Cortex of kidney (tissue), 1 donor: ENCODE measurements at places on chromosomes 1 and 21.

- no peak for DNase-seq
These were observed 5.6 kb downstream of the LCK start for GRCh38 chr1:32256473-32257226.

DNA sequence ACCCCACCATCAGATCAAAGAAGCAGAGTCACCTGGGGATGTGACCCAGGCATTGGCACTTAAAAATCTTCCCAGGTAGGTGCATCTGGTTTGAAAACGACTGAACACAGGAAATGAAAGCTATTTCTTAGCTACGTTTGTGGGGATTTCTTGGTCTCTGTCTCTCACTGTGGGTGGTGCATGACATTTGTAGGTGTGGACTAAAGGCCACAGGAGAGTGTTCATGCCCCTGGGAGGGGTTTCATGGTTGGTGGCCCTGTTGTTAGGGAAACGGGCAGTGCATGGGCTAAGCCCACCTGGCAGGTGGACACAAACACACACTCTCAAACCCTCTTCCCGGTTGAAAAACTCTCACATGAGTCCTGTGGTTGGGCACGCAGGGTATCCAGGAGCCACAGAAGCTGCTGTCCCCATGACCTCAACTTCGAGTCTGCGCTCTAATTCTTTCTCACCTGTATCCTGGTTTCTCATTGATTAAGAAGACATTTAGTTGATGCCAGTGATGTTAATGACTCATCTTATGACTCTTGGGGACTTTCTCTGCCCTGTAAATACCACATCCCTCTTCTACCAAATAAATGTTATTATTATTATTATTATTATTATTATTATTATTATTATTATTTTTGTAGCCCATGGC, 119.4 kb downstream of the MRPS6 start:
- no peak for DNase-seq

GRCh38 chr1:27127419-27127818, 27.5 kb downstream of the SLC9A1 start:
- no peak for DNase-seq

- DNase-seq, result no peak
These were observed 13.2 kb downstream of the HMGB4 start for GRCh38 chr1:33876970-33877650.

GRCh38 chr1:27513528-27513927, 23.6 kb upstream of the WASF2 start:
- DNase-seq, result no peak

- no peak for DNase-seq
These were observed 115.7 kb downstream of the MAP3K21 start for GRCh38 chr1:233443040-233443760.

GRCh38 chr1:180594723-180595122, 36.0 kb downstream of the OVAAL start:
- no peak for DNase-seq

DNA sequence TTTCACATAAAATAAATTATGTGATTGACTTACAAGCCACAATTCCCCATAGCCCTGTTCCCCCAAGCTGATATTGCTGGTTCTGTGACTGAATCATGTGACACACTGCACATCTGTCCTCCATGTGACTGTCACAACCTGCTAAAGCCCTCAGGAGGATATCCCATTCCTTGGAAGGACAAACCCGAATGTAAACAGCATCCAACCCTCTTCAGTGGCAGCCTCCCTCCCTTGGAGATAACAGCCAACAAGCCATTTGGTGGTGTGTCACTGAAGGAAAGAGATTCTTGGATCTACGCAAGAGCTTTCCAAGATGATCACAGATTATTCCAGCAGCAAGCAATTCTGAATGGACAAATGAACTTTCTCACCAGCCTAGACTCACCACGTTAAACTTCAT, 153.9 kb upstream of the TIAM1 start:
- DNase-seq, result no peak

DNA sequence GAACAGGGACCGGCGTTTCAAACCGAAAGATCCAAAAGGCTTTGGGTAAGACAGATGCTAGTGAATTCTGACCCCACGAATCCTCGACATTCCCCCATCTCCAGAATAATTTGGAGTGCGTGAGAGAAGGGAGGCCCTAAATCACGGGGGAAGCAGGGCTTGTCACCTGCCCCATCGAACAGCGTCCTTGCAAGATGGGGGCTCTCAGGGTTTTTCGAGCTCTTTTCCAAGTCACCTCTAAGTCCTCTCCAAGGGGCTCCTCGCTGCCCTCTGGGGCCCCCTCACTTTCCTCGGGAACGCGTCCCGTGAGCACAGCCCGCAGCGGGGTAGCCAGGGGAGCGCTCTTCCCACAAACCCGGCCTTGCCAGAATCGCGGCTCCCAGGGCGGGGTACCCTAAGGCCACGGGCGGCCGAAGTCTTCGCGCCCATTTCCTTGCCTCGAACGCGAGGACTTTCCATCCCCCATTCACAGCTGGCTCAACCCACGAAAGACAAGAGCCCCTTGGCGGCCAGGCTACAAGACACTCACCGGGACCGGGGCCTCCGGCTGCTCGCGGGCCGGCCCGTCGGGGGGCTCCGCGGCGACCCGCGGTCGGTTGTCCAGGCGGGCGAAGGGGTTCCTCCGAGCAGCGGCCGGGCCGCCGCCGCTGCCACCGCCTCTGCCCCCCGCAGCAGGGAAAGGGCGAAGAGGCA, 546 bp downstream of the DONSON start:
- no peak for DNase-seq

- DNase-seq, result no peak
These were observed 1162.0 kb upstream of the TMPRSS15 start for GRCh38 chr21:19565587-19565986.

DNA sequence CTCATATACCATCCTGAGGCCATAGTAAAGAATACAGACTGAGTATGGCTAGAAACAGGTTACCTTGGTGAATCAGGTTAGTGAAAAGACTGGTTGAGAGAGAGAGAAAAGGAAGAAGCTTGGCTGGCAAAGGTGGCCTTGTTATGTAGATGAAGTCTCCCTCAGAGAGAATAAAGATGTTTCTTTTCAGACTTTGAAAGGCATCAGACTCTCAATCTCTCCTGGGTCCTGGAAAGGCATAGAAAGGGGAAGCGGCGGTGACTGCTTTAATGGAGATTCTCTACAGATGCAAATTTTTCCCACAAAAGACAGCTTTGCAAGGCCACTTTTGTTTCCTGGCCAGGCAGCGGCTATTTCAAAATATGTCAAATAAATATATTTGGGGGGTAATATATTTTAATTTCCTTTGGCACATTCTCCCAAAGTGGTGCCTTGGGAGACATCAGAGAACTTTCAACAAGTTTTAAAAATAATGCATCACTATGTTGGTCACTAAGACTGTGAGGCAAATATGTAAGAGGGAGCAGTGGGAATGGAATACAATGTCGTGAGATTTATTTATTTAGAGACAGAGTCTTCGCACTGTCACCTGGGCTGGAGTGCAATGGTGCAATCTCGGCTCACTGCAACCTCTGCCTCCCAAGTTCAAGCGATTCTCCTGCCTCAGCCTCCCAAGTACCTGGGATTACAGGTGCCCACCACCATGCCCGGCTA, 46.1 kb downstream of the NPHS2 start:
- DNase-seq, result no peak

DNA sequence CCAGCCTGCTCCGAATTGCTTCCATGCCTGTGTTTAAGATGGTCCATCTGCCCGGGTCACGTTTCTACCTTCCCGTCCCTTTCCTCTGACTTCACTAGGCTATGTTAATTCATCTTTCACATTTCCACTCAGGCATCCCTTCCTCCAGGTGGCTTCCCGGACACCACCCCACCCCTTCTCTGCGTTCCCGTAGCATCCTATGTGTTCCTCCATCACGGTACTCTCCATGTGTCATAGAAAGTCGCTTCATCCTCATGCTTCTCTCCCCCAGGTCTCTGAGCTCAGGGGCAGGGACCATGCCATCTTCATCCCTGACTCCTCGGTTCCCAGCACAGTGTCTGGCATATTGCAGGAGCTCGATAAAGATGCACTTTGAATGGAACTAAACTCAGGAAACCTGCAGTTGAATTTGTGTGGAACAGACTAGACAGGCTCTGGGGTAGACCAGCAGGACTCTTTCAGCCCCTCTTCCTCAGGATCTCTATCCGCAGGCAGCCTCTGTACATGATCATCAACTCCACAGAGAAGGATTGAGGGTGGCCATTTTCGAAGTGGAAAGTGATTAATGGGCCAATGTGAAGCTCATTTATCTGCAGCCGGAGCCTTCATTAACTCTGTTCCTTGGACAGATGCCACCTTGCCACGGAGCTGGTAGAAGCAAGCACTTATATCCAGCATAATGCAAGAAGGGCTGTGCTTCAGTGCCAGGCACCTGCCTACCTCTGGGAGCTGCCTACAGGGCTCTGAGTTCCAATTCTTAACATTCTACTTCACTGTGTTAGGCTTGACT, 9.1 kb downstream of the C1orf226 start:
- no peak for DNase-seq

DNA sequence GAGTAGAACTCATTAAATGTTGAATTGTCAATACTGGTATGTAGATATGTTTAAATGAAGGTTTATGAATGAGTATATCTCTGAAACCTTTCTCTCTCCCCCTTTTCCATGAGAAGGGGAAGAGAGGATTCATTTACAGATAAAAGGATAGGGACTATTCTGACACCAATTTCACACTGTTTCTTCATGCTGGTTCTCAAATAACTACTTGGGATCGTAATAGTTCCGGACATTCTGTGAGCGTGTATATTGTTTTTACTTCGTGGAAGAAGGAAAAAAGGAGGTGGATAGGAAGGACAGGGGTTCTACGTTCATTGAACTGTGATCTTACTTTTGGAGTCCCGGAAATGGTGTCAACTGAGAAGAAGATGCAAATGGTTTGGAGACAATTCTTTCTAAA, 284.2 kb downstream of the GRIK1 start:
- no peak for DNase-seq

DNA sequence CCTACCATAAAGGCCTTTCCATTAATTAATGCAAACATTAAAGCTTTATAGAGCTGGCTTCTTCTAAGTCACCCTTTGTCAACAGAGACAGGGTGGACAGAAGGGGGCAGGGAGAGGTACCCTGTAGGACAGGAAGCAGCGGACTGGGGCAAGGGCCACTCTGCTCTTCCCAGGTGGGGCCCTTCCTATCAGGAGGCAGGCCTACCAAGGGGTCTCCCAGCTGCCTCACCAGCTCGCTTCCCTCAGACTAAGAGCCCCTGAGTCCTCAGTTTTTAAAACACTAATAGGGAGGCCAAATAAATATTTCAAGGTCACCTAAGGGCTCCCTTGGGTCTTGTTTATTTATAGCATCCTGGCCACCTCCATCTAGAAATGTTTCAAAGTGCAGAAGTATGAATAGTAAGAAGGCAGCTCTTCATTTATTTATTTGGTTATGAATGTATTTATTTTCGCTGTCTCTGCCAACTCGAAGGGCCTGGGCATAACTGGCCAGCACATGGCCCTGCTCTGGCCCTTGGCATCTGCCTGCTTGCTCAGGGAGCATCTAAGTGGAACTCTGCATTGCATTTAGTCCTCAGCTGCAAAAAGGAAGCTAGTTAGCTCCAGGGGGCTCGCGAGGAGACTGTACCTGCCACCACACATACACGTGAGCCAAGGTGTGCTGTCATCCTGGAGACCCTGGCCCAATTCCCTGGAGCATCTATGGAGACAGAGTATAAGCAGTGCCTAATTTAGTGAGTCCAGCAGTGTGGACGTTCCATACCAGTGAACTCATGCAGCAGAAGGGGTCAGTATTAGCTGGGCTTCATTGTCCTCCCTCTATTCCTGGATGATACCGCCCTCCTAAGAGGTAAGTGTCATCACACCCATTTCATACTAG, 395.1 kb upstream of the VAMP3 start:
- DNase-seq, result no peak

DNA sequence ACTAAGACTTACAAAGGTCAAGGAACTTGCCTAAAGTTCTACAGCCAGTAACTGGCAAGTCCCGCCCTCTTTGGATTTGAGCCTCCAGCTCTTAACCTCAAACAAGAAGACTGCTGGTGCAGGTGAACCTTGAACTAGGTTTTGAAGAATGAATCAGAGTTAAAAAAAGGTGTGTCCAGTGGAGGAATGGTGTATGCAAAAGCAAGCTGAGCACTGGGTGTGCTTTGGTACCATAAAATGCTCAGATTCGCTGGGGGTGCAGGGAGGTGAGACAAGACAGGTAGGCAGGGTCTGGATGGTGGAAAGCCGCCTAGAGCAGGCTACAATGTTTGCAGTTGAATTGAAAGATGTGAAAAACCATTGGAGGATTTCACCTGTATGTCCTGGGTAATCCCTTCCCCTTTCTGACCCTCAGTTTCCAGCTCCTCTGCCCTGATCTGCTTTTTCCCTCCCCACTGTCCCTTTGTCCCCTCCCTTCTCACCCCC, 39.8 kb downstream of the FOXD2 start:
- no peak for DNase-seq

GRCh38 chr1:216742625-216743024, 19.4 kb upstream of the ESRRG start:
- DNase-seq, result no peak

- no peak for DNase-seq
These were observed 357.6 kb downstream of the TGFB2 start for GRCh38 chr1:218702775-218703174.

- no peak for DNase-seq
These were observed 86.8 kb upstream of the ARHGAP29 start for GRCh38 chr1:94324178-94324544.

DNA sequence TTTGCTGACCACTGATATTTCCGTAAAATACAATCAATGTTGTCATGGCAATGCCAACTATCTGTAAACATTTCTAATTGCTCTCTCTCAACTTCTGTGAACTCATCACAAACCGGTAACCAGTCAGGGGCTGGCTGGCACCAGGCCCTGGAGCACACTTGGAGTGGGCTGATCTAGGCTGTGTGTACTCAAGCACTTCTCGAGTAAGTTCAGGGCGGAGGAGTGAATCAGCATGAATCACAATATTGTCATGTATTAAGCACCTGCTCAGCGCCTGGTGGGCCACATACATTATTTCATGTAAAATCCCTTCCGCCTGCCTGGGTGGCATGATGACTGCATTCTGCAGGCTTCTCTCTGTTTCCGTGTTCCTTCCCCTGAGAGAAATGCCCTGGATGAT, 212.4 kb downstream of the FOXD2 start:
- DNase-seq, result no peak

- DNase-seq, result no peak
These were observed 25.0 kb downstream of the WNT9A start for GRCh38 chr1:227922501-227923352.

- DNase-seq, result no peak
These were observed 1030.0 kb upstream of the TMPRSS15 start for GRCh38 chr21:19433623-19434022.

- DNase-seq, result no peak
These were observed 3.8 kb downstream of the CCN1 start for GRCh38 chr1:85584264-85584781.

- DNase-seq, result no peak
These were observed 53.1 kb upstream of the ADAR start for GRCh38 chr1:154661110-154661509.

GRCh38 chr1:82542766-82543165, 742.0 kb downstream of the ADGRL2 start:
- DNase-seq, result no peak

GRCh38 chr1:229117664-229118300, 153.1 kb upstream of the RAB4A start:
- no peak for DNase-seq
